Breast epithelium (tissue), 4 donors: ENCODE measurements at places on chromosomes 6 and 20. TPM values are rescaled to one million over a fixed set of nuclear protein-coding genes. Genes with fewer than 3 reads are reported as not detected.

- H3K27ac ChIP-seq, result no peak overlapping the region
- peaks cover 17% of the 10 kb centered on the region for H3K27me3 ChIP-seq
- no peaks in the 10 kb centered on the region for H3K4me1 ChIP-seq
- H3K4me3 ChIP-seq, result no peak overlapping the region
- no peaks in the 10 kb centered on the region for H3K36me3 ChIP-seq
These were observed 111.0 kb downstream of the SYCP2 start for GRCh38 chr20:59822291-59823029.

DNA sequence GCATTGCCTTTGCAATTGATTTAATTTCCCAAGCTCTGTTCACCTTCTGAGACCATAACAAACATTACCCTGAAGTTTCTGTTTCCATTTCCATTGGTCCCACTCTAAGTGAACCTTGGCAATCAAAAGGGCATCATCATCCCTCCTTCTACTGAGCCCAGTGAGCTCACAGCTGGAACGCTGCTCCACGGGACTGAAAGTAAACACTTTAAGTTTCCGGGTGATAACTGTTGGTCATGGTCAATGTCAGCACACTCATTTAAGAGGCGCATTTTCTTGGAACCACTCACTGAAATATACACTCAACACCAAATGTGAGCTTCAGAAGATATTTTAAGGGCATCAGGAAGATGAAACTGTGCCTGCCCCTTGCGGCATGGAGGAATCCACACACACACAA, 37.1 kb upstream of the RPS6KA2 start:
- DNase-seq, result no peak
- no peaks in the 10 kb centered on the region for H3K4me1 ChIP-seq
- H3K4me3 ChIP-seq, result no peak overlapping the region
- no peaks in the 10 kb centered on the region for H3K27me3 ChIP-seq
- no peak overlapping the region for H3K27ac ChIP-seq
- H3K36me3 ChIP-seq, result no peaks in the 10 kb centered on the region

DNA sequence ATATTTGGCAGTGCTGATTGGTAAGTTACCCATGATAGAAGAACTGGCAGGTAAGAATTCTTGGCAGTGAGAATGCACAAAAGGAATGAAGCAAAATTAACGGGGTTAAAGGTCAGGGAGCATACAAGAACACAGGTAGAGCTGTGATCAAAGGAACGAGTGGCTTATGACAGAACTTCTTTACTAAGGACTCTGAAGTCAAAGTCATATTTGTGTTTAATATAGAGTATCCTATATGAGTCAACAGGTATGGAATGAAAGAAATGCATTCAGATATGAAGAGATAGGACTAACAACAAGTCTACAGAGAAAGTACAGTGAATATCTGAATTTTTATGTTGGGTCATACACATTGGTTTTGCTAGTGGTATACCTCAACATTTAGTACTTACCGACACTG, 209.0 kb upstream of the CITED2 start:
- no peaks in the 10 kb centered on the region for H3K27me3 ChIP-seq
- no peaks in the 10 kb centered on the region for H3K4me1 ChIP-seq

MRAP2 gene
- total RNA-seq, result 0.33 TPM

DNA sequence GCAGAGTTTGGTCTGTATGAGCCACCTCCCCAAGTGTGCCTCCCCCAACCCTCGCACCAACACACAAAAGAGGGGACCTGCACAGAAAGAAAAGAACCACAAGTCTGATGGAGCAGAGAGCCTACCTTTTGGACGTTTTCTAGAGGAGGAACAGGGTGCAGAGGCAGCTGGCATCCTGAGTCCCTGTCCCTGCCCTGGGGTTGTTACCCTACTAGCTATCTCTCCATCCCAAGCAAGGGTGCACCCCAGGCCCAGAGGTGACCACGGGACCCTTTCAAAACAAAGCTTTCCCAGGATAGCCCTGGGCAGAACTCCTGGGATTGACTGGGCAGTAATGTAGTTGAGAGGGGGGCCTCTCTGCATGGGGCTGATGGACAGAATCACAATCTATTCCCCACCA, 9.7 kb upstream of the MATN4 start:
- H3K4me1 ChIP-seq, result no peaks in the 10 kb centered on the region
- no peak for DNase-seq
- no peak overlapping the region for H3K27ac ChIP-seq
- no peaks in the 10 kb centered on the region for H3K36me3 ChIP-seq
- H3K4me3 ChIP-seq, result no peak overlapping the region
